Pulmonary artery endothelial cell (primary cell): ENCODE measurements at places on chromosomes 2 and 18. TPM values are rescaled to one million over a fixed set of nuclear protein-coding genes. Genes with fewer than 3 reads are reported as not detected.

DNA sequence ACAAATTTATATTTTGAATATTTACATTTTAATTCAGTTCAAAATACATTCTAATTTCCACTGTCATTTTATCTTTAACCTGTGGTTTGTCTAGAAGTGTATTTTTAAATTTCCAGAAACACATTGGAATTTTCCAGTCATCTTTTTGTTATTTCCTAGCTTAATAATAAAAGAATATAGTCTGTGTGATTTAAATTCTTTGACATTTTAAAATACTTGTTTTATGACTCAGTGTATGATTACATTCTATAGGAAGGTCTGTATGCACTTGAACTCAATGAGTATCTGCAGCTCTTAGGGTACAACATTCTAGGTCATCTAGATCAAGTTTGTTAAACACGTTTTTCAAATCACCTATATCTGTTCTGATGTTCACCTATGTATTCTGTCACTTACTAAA, 88.3 kb upstream of the MBOAT2 start:
- no peak for DNase-seq

- no peak for DNase-seq
Observed at GRCh38 chr18:61596296-61596695, 263.1 kb downstream of the CDH20 start.

AQP4 gene
- total RNA-seq = not detected in 2 replicates

- DNase-seq = no peak
Observed at GRCh38 chr18:65610939-65611338, 139.9 kb upstream of the CDH7 start.

DNA sequence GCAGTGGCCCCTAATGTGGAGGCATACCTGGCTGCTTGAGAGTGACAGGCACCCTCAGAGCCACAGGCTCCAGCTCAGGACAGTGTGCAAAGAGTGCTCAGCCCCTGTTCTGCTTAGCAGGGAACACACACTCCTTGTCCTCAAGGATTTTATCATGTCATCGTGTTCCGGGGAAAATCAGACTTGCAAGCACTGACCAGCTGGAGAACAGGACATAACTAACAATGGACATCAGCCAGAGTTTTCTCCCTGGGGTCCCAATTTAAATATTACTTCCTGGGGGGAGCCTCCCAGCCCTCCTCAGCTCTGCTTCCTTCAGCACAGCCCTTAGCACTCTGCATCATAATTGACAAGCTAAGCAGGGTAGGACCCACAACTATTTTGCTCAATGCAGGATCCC, 175.4 kb upstream of the ACAA2 start:
- DNase-seq = no peak

DNA sequence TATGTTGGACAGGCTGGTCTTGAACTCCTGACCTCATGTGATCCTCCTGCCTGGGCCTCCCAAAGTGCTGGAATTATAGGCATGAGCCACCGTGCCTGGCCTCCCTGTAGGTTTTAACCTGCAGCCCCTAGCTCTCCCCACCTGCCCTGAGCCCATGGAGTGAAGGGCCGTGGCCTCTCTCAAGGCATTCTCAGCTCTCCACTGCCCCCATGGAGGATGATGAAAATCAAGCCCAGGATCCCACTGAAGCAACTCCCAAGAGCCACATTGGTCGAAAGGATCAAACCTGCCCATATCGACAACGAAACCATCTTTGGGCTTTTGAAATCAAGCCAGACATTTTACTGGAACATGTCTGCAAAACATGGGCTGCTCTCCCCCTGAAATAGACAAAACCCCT, 22.4 kb upstream of the CREG2 start:
- no peak for DNase-seq

DNA sequence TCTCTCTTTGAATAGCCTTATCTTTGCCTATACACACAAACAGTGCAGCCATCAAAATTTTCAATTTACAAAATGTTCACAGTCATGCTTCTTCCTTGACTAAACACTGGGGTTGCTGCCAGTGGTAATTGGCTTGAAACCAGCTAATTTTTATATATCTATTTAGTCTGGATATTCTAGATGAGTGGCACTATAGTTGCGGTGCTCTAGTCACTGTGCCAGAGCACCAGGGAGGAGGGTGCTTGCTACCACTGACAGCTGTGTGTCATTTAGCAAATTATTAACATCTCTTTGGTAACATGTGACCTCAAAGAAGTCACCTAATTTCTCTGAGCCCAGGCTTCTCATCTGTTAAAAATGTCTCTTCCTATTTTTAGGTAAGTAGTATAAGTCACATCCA, 130.4 kb downstream of the MEIS1 start:
- no peak for DNase-seq

SRD5A2 gene
- not detected in 2 replicates for total RNA-seq

- no peak for DNase-seq
Observed at GRCh38 chr2:10327896-10328669, 25.4 kb downstream of the HPCAL1 start.

ANKAR gene
- total RNA-seq = 3.4 and 3.6 TPM in 2 replicates

- no peak for DNase-seq
Observed at GRCh38 chr2:26076001-26076587, 42.2 kb downstream of the RAB10 start.

- DNase-seq = no peak
Observed at GRCh38 chr2:67854103-67854743, 208.6 kb downstream of the C1D start.
